Effector CD8-positive, alpha-beta T cell (primary cell): ENCODE measurements at places on chromosomes 3 and 15.

DNA sequence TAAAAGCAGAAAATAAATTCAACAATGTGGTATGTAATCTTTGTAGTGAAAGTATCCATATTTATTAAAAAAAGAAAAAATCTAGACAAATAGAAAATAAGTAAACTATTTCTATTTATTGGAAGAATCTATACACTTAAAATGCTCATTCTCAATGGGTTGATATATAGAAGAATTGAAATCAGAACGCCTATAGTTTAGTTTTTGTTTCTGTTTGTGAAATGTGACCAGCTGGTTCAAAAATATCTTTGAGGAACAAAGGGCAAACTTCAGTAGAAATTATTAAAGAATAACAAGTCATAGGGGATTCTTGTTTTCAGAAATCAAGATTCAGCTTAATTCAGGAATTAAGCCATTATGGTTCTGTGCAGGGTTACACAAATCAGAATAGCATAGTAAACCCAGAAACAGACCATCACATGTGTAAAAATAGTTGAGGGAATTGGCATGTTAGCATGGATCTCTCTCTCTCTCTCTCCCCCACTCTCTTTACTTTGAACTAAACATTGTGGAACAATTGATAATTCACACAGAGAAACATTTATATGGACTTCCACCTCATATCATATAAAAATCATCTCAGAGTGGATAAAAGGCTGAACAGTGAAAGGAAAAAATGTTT, 134.0 kb downstream of the CHL1 start:
- no peak for DNase-seq

DNA sequence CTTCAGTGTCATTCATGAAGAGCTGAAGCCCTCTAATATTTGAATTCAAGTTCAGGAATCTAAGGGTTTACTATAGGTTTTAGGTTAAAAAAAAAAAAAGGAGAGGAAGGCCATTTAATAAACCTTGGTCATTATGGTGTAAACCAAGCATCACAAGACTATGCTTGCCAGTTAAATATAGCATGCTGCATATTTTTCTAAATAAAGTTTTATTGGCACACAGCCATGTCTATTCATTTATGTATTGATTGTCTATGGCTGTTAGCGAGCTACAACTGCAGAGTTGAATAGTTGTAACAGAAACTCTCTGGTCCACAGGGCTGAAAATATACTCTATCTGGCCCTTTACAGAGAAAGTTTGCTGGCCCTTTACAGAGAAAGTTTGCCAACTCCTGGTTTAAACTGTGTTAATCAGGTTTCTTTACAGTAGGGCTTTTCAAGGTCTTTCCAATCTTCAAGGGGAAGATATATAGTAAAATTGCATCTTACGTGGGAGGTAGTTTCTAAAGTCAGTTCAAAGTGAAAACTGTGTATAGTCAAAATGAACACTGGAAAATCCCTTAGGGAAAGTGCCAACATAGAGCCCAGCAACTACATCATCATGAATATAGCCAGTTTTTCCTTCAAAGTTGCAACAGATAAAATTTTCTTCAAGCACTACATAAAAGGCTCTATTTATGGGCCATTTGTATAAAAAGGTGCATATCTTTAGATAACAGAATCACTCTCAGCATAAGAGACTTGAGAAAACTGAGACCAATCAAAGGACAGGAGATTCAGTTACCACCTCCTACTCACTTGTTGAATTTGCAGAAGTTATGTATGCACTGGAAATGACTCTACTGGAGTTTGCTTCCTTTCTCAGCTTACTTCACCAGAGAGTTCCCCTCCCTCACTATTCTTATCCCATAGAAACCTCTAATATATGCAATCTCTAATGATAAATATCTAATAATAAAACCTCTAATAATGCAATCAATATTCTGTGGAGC, 49.7 kb upstream of the FRMD4B start:
- no peak for DNase-seq

- DNase-seq: no peak
Measured at GRCh38 chr3:140931016-140931454, 10.6 kb upstream of the SLC25A36 start.

- no peak for DNase-seq
Measured at GRCh38 chr15:69730281-69731080, 277.9 kb downstream of the RPLP1 start.

DNA sequence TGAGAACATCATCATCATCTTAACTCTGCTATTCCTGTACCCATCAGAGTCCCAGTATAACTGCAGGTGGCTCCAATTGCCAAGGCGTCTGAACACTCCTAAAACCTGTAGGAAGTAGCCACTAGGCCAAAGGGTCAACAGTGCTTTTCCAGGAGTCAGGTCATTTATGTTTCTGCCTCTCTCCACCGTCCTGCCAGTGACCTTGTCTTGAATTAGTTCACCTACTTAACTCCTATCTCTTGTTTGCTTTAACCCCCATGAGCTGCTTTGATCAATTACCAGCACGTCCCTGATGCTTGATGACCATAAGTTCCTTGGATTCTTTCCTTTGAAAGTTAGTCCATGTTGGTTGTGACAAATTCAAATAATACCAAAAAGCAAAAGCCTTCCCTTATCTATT, 169.8 kb upstream of the ANKRD28 start:
- no peak for DNase-seq

DNA sequence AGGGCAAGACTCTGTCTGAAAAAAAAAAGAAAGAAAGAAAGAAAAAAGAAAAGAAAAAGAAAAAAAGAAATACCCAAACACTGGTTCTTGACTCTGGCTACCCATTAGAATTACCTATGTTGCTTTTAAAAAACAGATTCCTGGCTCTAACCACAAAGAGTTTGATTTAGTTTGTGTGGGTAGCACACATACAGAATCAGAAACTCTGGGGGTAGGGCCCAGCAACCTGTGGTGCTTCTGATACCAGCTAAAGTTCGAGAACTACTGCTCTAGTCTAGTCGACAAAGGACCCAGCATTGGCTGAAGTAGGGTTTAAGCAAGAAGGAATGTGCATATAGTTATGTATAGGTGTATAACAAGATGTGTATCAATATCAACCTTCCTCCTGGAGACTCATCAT, 392.7 kb downstream of the EFHB start:
- DNase-seq: no peak

DNA sequence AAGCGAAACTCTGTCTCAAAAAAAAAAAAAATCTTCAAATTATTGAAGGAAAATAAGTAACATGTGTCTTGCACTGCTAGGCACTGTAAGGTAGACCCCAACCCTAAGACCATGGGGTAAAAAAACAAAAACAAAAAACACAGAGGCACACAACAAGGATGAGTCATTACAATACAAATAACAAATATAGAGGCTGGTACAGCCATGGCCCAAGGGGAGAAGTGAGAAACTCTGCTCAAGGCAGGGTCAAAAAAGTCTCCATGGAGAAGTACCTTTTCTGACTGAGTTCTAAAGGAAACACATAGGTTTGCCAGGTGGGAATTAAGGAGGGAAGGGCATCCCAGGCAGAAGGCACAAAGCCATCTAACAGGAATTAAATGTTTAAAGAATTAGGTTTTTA, 54.5 kb downstream of the TOP2B start:
- no peak for DNase-seq

- no peak for DNase-seq
Measured at GRCh38 chr3:47634996-47635395, 56.3 kb upstream of the CSPG5 start.
